ENCODE measurements at places on chromosomes 5 and 9. TPM values are rescaled to one million over a fixed set of nuclear protein-coding genes. Genes with fewer than 3 reads are reported as not detected.

DNA sequence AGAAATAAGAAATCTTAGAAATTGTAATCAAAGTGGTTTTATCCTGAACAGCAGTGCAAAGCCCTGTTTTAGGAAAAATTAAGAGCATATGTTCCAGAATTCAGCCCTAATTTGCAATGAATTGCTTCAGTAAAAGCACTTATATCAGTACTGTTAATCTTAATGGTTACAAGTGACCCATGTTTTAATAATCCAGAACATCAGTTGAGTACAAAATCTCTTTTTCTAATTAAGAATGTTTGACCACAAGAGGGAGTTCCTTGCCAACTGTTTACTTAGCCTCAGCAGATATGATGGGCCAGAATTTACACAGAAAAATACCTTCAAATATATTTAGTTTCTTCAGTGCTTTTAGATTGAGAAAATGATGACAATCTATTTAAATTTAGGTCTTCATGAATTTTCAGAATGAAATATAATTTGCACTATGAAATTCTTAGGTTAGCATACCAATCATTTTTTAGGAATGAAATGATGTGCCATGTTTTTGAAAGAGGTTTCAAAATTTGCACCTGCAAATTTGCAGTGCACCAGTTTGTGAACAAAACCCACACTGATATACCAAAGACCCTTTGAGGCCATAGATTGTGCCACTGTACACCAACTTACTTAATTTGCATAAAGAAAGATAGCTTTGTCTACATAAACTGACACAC, 926.3 kb upstream of the ARRDC3 start:
- no peak for DNase-seq

- no peak for DNase-seq
Measured at GRCh38 chr9:136719195-136719880, 7.0 kb downstream of the DIPK1B start.

- DNase-seq, result no peak
Measured at GRCh38 chr5:103375350-103375749, 116.8 kb downstream of the MACIR start.

DNA sequence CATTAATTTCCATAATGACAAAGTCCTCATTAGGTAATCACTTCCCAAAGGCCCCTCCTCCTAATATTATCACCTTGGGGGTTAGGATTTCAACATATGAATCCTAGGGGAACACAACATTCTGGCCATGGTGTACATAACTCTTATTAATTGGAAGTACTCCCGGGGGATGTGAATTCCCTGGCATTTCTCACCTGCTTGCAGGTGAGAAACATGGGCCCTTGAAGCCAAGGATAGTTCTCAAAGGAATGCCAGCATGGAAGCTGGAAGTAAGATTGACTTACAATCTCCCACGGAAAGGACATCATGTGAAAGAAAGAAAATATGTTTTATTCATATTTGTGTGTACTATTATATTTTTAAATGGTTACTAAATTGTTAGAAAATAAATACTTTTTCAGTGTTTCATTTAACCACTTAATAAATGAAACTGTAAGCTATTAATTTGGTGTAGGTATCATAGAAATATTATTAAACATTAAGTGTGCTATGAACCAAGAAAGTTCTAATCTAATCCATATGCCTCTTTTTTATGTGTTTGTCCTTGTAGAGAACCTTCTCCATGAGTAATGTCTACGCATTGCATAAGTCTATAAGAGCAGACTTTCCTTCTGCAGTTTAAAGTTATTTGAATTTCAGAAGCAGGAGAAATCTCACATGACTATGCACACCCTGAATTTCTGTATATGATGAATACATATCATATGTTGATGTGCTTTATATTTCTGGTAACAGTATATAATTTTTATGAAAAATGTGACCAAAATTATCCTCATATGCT, 59.4 kb downstream of the ANXA1 start:
- no peak for DNase-seq

Gene BHMT2
- 2.9 TPM for total RNA-seq

DNA sequence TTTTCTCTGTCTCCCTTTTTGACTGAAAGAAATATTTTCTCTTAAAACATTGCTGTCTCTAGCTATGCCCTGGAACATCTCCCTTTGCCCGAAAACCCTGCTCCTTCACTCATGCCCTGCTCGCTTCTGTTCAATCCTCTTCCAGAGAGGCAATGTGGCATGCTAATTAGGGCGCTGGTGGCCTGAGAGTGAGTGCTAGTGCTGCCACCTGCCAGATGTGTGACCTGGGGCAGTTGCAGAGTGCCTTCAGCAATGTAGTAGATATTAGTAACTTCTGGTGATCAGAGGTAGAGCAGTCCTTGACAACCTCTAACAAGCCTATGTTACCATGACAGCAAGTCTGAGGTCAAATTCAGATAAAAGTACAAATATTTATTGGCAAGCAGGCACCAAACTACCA, 119.5 kb upstream of the OSMR start:
- DNase-seq, result no peak

- no peak for DNase-seq
Measured at GRCh38 chr5:151868451-151868850, 56.2 kb downstream of the GLRA1 start.

- no peak for DNase-seq
Measured at GRCh38 chr9:99377790-99378775, 156.0 kb downstream of the SEC61B start.

Gene PLGRKT
- total RNA-seq, result 23.2 TPM

GRCh38 chr9:124708633-124709291, 62.3 kb downstream of the NR6A1 start:
- no peak for DNase-seq

DNA sequence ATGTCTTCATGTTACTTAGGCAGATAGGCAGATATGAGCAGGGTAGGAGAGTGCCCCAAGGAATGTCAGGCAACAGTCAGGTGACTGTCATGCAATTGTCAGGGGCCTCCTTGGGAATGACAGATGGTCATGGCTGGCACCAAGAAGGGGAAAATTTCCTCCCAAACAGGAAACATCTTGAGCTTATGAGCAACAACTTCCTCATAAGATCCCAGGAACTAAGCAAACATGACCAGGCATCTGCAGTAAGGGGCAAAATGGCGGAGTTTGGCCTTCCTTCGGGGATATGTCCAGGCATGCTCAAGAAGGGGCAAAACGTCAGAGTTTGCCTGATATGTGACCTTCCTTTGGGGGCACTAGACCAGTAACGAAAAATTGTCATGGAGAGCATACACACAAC, 591.8 kb downstream of the PDE4D start:
- no peak for DNase-seq

Gene CCDC69
- total RNA-seq, result 34.6 TPM

Gene PDLIM4
- 7.7 TPM for total RNA-seq

Gene SPRY4
- 44.0 TPM for total RNA-seq

Data from left lung (tissue), 14 donors.